ENCODE measurements at places on chromosomes 4 and X. TPM values are rescaled to one million over a fixed set of nuclear protein-coding genes. Genes with fewer than 3 reads are reported as not detected.

Gene BMPR1B
- 0.76 TPM for total RNA-seq

Gene INTU
- total RNA-seq = 4.4 TPM

Gene ARHGEF6
- 5.9 TPM for total RNA-seq

Gene HERC6
- 0.51 TPM for total RNA-seq

Gene VSIG4
- not detected for total RNA-seq

Gene SPANXB1
- total RNA-seq = not detected

Gene XAGE2
- not detected for total RNA-seq

Gene NKRF
- 3.8 TPM for total RNA-seq

Gene PCDH10
- total RNA-seq = not detected

Gene GIMD1
- not detected for total RNA-seq

Gene C4orf36
- not detected for total RNA-seq

Gene ADAMTS3
- 0.43 TPM for total RNA-seq

Gene TASL
- not detected for total RNA-seq

Gene IDS
- total RNA-seq = 38.2 TPM

Gene FGF16
- not detected for total RNA-seq

All from GM23248 (cell line).